Activated naive CD8-positive, alpha-beta T cell treated with anti-CD3 and anti-CD28 coated beads for 36 hours (primary cell): ENCODE measurements at places on chromosomes 13 and 19.

- DNase-seq = no peak
These were observed 47.2 kb downstream of the PEX11G start for GRCh38 chr19:7441468-7442146.

GRCh38 chr13:109256866-109257760 lies 529.3 kb downstream of the IRS2 start:
- DNase-seq = no peak

DNA sequence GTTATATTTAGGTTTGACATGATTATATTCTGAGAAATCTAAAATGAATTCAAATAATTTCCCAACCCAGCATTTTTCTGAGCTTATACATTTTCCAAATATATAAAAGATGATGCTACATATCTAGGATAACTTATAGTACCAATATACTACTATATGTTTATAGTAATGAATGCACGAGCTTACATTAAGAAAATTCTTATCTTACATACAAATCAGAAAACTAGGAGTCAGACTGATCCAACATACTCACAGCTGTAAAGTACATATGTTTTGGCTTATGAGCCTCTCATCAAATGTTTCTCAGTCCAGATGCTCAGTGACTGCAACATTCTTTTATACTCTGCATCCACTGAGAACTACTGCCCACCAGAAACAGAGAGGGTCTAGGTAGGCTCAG lies 491.3 kb upstream of the KLF12 start:
- DNase-seq = no peak

- no peak for DNase-seq
These were observed 199.5 kb downstream of the SUCLA2 start for GRCh38 chr13:47801555-47801954.

GRCh38 chr19:633786-634639 lies 676 bp upstream of the POLRMT start:
- DNase-seq = no peak

- no peak for DNase-seq
These were observed 33.4 kb downstream of the PEPD start for GRCh38 chr19:33487901-33488800.

- no peak for DNase-seq
These were observed 14.0 kb upstream of the TMPRSS9 start for GRCh38 chr19:2345794-2346663.

DNA sequence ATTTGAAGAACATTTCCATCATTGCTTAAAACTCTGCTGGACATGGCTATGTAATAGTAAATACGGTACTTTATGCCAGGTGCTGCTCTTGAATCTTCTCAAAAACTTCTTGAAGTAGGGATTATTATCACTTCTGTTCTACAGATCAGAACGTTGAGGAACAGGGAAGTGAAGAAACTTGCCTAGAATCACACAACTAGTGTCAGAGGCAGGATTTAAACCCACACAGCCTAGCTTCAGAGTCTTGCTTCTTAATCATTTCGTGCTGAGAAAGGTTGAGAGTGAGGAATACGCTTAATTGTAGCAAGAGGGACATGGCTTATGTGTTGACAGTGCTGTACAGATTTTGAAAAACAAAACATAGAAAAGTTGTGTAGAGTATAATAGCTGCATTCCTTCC lies 13.5 kb downstream of the TM9SF2 start:
- no peak for DNase-seq

- DNase-seq = peak; percentile 48
These were observed 1.4 kb upstream of the USF2 start for GRCh38 chr19:35267353-35267817.

GRCh38 chr19:54035215-54036178 lies 28.2 kb downstream of the VSTM1 start:
- no peak for DNase-seq

- DNase-seq = no peak
These were observed 21.0 kb upstream of the CBY2 start for GRCh38 chr13:45681113-45681512.

DNA sequence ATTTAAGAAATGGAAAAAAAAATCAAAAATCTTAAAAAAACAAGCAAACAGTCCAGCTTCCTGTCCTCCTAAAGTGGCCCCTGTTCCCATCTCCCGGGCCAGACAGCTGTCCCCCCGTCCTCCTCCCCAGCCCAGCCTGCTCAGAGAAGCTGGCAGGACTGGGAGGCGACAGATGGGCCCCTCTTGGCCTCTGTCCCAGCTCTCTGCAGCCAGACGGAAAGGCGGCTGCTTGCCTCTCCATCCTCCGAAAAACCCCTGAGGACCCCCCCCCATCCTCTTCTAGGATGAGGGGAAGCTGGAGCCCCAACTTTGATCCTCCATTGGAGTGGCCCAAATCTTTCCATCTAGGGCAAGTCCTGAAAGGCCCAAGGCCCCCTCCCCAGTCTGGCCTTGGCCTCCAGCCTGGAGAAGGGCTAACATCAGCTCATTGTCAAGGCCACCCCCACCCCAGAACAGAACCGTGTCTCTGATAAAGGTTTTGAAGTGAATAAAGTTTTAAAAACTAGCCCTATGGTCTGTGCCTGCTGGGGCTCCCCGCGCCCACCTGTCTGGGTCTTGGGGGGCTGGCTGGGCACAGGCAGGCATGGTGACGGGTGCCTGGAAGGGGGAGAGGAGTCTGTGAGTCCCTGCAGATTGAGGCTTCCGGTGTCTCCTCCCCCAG lies 3.8 kb downstream of the GADD45GIP1 start:
- no peak for DNase-seq

DNA sequence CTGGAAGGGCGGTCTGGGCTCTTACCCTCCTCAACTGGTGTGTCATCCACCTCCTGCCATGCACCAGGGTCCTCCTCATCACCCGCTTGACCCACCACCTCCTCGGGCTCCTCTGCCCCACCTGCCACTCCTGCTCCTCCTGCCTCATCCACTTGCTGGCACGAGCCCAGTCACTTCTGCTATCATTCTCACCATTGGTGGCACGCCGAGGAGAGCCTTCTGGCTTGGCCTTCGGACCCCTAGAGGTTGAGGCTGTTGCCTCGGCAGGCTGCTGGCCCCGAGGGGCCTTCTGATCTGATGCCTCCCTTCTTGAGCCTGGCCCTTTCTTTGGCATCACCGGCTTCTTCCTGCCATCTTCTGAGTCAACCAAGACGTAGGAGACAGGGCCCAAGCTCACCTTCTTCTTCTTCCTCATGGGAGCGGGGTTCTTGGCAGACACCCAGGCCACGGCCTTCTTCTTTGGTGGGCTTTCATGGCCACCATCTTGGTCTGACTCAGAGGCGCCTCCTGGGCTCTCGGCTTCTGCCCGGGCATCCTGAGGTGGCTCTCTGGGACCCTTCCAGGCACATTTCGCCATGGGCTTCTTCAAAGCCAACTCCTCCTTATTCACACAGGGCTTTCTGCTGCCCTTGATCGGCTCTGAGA lies 1.7 kb downstream of the PNMA8A start:
- DNase-seq = no peak

GRCh38 chr13:46039411-46040182 lies 12.9 kb downstream of the ZC3H13 start:
- no peak for DNase-seq
